ENCODE measurements at places on chromosomes 2 and 18. TPM values are rescaled to one million over a fixed set of nuclear protein-coding genes. Genes with fewer than 3 reads are reported as not detected.

DNA sequence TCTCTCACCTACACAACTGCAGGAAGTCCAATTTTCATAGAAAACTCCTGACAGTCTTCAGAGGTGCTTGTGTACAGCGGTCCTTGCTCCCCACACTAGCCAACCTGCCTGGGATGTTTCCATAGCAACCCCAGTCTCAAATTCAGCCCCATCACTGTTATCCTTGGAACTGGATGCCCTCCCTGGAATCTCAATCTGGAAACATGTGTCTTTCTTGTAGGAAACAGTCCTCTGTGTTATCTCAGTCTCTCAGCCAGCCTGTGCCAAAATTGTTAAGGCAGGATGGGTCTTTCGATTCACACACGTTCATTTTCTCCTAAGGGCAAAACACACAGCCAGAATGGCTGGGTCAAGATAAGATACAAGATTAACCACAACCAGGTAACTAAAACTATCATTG lies 295.5 kb upstream of the RND3 start:
- no peak for DNase-seq

GRCh38 chr2:238100821-238101771 lies 956 bp downstream of the ESPNL start:
- DNase-seq = no peak

DNA sequence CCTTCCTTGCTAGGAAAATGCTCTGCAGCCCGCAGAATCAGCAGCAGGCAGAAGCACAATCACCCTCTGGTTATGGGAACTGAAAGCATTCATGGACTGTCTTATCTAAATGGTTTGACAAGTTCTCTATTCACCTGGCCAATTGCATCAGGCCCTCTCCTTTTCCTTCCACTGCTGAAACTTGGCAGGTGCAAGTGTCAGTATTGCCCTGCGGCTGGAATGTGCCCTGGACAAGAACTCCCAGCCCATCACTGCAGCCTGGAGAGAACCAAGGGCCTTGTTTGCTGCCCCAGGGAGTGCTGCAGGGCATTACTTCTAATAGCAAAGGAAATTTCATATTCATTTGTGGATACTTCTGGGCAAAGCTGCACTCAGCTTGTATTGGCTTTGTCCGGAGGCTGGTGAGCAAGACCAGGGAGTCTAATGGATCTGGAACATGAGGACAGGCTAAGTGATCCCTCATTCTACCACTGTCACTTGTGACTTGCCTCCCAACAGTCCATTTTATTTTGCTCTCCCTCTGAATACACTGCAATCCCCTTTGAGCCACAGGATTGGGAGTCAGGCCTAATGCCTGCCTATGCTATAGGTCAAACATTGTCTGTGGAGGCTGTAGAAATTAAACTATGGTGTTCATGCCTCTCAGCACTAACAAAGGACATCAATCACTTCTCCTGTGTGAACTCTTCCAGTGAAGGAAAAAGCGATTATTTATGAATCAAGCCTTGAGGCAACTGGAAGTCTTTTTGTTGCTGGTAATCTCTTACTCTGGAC lies 116.9 kb downstream of the LYPD6B start:
- no peak for DNase-seq

GRCh38 chr2:178304333-178304732 lies 110.0 kb downstream of the OSBPL6 start:
- DNase-seq = no peak

DNA sequence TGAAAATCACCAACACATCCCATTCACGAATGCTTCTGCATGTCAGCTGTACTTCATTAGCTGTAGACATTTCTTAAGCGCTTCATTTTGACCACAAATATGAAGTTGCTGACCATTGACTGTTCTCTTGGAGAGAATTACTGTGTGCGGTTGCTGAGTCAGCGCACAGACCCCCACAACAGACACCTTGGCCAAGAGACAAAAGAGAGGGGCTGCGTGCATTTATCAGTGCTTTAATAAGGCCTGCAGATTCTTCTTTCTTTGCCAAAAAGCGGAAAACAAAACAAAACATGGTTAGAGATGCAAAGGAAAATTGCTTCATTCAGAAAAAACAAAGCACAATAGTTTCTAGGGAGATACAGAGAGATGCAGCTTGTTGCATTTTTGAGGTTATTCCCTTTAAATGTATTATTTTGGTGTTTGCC lies 174.7 kb downstream of the ACKR3 start:
- DNase-seq = peak; percentile 95

GRCh38 chr2:190809139-190809764 lies 71.4 kb upstream of the GLS start:
- DNase-seq = no peak

DNA sequence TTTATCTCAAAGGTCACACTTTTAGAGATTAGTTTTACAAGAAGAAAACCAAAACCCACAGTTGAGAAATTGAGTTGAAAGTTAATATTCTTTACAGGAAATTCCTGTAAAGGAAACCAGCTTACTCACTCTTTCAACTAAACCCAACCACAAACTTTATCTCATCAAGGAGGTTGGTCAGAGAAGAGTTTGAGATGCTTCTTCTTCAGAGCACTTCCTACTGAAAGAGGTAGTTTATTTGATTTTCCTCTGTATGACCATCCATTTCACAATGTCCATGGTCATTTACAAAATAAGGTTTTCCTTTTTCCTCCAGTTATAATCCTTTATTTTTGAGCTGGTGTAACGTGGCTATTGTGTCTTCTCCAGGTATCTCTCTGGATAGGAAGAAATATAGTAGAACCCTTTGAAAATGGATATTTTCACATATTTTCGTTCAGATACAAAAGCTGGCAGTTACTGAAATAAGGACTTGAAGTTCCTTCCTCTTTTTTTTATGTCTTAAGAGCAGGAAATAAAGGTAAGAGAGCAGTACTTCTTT lies 4.5 kb upstream of the IL18RAP start:
- DNase-seq = no peak

DNA sequence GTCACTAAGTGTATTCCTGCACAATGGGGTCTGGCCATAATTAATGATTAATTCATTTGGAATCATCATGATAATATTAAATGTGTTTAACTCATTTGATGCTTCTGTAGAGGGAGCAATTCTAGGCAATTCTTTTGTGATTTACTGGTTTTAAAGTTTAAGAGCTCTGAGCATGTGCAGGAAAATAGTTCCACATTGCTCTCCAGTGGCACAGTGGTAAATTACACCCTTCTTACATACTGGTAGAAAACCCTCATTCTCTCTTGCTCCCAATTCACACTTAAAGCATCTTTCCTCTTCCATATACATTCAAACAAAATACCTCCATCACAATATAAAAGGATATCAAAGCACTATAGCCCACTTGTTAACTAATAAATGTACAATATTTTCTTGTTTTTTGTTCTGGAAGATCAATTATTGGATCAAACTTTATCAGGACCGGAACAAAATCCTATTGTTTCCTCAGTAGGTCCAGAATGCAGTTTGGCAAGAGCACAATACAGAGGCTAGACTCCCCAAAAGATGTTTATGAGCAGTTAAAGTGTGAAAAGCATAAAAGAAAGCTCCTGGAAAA lies 844.3 kb downstream of the MBD2 start:
- DNase-seq = peak; percentile 20

GRCh38 chr2:9145109-9145751 lies 61.4 kb upstream of the ASAP2 start:
- peak; percentile 52 for DNase-seq

GRCh38 chr18:62518460-62519375 lies 4.1 kb upstream of the ZCCHC2 start:
- DNase-seq = peak; percentile 87

DNA sequence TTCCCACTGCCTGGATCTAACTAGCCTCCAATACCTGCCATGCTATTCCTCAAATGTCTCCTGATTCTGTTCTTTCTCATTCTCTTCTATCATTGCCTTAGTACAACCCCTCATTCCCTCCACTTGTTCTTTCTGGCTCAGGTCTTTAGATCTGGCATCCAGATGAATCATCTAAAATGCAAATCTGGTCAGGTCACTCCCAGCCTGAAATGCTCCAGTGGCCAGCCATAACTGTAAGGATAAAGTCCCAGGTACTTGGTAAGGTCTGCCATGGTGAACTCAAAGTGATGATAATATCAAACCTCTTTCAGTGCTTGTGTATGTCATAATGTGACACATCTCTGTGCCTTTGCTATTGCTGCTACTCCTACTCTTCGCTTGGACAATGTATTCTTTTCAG lies 2.9 kb upstream of the SNRNP27 start:
- no peak for DNase-seq

- DNase-seq = peak; percentile 69
These were observed 91.9 kb upstream of the FOSL2 start for GRCh38 chr2:28300485-28301341.

- DNase-seq = peak; percentile 56
These were observed 207.4 kb downstream of the ARL6IP6 start for GRCh38 chr2:152925547-152926448.

DNA sequence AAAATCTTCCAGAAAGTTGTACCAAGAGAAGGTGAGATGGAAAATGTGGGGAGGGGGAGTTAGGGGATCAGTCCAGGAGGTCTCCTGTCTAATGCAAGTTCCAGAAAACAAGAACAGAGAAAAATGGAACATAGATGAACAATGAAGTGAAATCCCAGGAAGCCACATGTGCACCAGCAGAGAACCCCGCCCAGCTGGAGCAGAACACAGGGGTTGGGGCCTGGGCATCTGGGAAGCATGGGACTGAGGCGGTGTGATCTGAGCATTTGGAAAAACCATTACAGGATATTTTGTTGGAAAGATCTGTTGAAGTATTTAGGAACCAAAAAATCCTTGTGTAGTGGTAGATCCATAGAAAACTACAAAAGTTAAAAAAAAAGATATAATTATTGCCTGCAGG lies 133.7 kb downstream of the INO80D start:
- DNase-seq = no peak

DNA sequence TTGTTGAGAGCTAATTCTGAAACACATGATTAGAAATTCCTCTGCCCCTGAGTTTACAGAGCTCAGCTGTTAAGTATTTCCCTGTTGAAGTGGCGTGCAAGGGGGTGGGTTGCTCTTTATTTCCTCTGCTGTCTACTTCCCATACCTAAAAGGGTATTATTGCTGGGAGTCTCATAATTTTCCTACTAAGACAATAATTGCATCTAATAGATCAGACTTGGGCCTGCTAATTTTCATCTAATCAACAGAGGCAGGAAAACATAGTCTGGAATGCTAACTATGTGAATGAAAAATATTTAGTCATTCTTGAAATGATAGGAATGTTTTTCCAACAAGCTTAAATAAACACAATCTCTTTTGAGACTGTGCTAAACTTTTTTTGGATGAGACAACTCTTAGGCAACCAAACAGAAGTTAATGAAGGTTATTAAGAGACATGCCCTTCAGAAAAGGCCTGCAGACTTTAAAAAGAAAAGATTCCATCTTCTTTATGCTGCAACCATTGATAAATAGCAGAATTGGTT lies 111.4 kb downstream of the FEZ2 start:
- peak; percentile 87 for DNase-seq

DNA sequence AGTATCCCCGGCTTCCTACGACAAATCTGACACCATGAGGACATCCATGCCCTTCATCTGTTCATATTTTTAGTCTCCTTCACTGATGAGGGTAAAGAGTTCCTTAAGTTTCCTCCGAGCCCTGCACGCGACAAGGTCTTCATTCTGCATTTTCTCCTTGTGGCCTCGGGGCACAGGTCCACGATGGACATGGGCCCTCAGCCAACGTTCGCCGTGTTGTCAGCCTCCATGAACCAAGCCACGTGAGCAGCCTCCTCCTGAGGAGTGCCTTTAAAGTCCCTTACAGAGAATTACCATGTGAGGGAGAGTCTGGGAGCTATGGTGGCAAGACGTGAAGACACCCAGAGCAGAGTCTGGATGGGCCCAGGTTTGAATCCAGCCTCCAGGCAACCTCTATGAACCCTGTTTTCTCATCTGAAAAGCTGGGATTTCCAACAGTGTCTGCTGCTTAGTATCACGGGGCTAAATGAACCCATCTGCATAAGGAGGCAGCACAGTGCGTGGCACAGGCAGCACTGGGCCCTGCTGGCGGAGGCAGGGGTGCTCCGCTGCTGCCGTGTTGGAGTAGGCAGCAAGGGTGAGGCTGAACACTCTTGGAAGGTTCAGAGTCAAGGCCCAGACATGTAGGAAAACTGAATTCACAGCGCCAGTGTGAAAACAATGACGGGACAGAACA lies 54.1 kb downstream of the EIPR1 start:
- DNase-seq = no peak

- DNase-seq = peak; percentile 94
These were observed 31.9 kb upstream of the FOSL2 start for GRCh38 chr2:28360718-28361293.

GRCh38 chr2:202765436-202765835 lies 106.1 kb downstream of the ICA1L start:
- DNase-seq = no peak

Gene FAM228A
- total RNA-seq = not detected

Gene SLC38A11
- total RNA-seq = 0.62 TPM

Gene COLEC12
- 39.2 TPM for total RNA-seq

Gene HNMT
- total RNA-seq = 9.8 TPM

Gene IGFBP2
- total RNA-seq = 7.6 TPM

Gene DSC1
- not detected for total RNA-seq

Gene PSMA8
- total RNA-seq = 0.15 TPM

Gene TUBB8B
- total RNA-seq = not detected

Gene TMEM247
- not detected for total RNA-seq

All from M059J (cell line).